Kidney capillary endothelial cell (primary cell): ENCODE measurements at places on chromosomes 7 and 10.

DNA sequence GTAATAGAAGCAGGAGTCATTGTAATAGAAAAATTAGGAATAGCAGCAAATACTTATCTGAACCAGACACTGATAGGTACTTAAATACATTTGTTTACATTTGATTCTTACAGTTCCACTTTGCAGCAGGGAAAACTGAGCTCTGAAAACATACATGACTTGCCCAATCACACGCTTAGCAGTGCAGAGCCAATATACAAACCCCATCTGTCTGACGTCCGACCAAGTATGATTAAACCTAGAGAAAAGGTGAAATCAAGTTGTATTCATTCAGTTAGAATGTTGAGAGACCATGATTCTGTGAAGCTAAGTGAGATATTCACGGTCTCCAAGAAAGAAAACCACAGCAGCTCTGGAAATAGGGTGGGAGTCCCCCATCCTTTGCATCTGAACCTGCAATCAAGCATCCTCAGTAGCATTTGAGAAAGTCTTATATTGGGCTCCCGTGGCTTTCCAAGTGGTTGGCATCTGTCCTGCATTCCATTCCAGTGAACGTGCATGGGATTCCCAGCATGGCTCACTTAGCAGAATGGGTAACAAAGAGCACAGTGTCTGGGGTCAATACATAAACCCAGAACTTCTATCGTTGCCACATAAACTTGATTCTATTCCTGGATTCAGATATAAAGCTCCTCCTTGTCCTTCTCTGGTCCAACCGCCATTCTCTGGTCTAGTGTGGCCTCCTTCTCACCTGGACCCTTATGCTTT lies 148.7 kb upstream of the RSU1 start:
- peak; percentile 70 for DNase-seq

- DNase-seq, result no peak
Observed at GRCh38 chr10:74290708-74291107, 139.7 kb downstream of the ADK start.

- peak; percentile 53 for DNase-seq
Observed at GRCh38 chr10:67763499-67764011, 67.6 kb upstream of the CTNNA3 start.

GRCh38 chr7:133761443-133761842 lies 365.7 kb upstream of the LRGUK start:
- no peak for DNase-seq
